ENCODE measurements at places on chromosomes 16 and 17.

GRCh38 chr17:69325518-69326376 is 1.2 kb downstream of the ABCA5 start:
- no peak for DNase-seq

DNA sequence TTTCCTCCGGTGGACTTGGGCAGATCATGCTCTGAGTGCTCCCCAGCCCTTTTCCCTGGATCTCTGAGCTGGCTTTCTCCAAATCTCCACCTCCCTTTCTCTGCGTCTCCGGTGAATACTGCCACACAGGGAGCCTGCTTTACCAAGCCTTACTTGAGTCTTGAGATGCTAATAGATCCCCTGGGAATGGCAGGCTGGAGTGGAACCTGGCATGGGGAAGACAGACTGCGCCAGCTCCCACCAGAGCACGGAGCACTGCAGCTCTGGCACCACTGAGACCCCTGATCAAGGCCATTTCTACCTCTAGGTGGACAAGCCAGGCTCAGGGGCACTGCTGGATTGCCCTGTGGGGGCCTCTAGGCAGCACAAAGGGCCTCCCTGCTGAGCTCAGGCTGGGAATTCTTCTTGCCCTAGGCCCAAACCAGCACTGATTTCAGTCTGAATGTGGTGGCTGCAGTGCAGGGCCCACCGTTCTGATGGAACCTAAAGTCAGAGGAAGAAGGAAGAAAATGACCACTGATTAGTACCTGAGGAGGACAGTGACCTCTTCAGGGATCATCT is 74.3 kb upstream of the CRHR1 start:
- DNase-seq: no peak

DNA sequence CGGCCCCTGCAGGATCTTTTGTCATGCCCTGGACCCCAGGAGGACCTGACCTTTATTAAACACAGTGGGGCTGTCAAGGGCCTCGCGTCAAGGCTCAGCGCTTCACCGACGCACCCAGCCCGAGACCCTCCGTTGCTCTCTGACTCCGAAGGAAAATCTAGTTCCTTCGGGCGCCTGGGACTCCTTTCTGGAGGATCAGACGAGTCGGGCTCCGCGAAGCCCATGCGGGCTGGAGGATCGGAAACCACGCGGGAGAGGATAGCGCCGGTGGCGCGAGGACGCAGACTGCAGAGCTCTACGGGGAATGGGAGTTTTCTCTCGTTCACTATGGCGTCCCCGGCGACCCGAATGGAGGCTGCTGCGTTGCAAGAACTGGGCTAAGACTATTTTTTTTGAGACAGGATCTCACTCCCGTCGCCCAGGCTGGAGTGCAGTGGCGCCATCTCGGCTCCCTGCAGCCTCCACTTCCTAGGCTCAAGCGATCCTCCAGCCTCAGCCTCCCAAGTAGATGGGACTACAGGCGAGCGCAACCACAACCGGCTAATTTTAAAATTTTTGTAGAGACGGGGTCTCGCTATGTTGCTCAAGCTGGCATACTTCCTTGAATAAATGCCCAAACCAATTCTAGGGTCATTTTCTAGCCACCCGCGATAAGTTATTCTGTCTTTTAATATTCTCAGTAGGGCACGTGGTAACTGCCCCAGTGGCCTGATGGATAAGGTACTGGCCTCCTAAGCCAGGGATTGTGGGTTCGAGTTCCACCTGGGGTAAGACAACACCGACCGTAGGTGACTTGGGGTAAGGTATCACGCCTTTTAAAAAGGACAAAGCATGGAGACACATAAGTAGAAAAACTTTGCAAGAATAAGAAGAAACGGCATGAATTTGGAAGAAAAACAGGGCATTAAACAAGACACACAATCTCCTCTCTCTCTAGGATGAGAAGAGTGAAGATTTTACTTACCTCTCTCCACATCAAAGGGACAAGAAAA is 5.5 kb downstream of the OR1F1 start:
- DNase-seq: no peak

- DNase-seq: no peak
These were observed 10.8 kb downstream of the TMEM114 start for GRCh38 chr16:8579559-8579958.

- peak; percentile 19 for DNase-seq
These were observed 4.9 kb upstream of the PSMD7 start for GRCh38 chr16:74291577-74292208.

- DNase-seq: peak; percentile 85
These were observed 12.2 kb upstream of the MRPS23 start for GRCh38 chr17:57861790-57862693.

DNA sequence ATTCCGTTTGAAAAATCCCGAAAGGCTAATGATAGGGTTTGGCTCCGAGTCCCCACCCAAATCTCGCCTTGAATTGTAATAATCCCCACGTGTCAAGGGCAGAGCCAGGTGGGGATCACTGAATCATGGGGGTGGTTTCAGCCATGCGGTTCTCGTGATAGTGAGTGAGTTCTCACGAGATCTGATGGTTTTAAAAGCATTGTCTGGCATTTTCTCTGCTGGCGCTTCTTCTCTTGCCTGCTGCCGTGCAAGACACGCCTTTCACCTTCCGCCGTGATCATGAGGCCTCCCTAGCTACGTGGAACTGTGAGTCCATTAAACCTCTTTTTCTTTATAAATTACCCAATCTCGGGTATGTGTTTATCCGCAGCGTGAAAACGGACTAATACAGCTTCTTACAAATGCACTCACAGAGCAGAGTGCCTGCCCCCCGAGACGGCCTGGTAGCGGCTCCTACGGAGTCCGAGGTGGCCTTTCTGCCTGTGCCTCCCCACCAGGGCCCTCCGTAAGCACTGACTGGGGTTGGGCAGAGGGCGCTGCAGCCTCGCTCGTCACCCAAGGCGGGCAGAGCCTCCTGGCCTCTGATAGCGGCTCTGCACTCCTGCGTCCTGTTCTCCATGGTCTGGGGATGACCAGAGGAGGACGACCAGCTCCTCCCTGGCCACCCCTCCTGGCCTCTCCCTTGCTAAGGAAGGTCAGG is 131.7 kb downstream of the FOXL1 start:
- no peak for DNase-seq

GRCh38 chr17:42182927-42183734 is 2.1 kb downstream of the HCRT start:
- no peak for DNase-seq

DNA sequence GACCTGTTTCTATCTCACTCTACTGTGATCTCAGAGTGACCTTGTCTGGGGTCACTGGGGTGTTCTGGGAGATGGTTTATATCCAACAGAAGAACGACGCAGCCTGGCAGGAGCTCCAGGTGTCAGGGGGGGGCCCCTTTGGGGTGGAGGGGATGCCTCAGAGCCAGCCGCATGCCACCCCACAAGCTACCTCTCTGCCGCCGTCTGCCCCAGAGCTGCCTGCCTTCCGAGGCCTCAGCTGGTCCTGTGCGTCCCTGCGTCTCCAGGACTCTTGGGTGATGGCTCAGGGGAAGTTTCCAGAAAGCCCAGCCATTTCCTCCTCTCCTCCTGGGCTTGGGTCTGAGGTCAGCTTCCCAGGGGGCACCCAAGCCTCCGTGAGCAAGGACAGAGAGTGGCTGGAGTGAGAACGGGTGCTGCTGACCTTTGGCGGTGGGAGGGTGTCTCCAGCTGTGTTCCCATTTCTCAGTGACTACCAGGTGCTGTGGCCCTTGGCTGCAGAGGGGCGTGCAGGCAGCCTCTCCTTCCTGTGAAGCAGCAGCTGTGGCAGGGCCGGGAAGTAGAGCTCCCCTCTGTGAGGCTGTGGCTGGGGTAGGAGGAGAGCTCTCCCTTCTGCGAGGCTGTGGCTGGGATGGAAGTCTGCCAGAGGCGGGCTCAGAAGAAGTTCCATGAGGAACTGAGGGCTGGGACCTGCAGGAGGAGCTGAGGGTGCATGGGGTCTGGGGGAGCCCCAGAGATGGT is 19.8 kb downstream of the JPH3 start:
- DNase-seq: no peak

DNA sequence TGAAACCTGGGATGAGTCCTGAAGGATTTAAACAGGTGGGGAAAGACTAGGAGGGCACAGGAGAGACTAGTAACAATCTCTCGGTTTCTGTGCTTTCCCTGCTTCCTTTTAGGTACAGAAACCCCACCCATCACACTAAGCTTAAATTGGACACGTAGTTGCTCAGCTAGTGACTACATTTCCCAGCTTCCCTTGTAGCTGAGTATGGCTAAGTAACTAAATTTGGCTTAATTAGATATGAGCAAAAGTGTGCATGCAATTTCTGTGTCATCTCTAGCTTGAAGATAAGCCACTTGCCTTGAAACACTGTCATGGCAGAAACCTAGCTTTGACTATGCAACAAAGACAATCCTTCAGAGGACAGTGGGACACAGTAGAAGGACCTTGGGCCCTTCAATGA is 36.5 kb downstream of the CACNG1 start:
- no peak for DNase-seq

DNA sequence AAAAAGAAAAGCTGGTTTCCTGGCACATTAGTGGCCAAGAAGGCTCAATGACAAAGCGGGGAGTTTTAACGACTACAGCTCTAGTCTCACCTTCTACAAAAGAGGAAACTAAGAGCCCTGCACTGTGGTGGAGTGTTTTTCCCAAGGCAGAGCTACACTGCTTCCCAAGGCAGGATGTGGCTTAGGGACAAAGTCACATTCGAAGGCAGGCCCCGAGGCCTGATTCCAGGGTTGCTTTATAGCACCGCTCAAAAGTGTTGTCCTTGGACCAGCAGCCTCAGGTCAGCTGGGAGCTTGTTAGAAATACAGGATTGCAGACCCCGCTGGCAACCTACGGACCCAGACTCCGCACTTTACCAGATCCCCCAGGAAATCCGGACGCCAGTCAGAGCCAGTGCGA is 23.8 kb downstream of the TMEM92 start:
- DNase-seq: peak; percentile 71

GRCh38 chr17:43660816-43661493 is 767 bp downstream of the MEOX1 start:
- DNase-seq: no peak

DNA sequence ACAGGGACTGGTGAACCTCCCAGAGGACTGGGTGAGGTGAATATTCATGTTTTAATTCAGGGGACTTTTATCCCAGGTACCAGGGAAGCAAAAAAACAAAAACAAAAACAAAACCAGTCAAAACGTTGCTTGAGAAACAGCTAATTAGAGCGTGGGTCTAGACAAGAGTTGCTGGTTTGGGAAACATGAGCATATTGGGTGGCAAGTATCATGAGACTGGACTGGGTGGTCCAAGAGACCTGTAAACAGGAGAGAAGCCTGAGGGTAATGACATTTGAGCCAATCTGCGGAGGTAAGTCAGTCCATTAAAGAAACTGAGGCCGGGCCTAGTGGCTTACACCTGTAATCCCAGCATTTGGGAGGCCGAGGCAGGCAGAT is 11.5 kb upstream of the BPTF start:
- DNase-seq: no peak

GRCh38 chr16:86783636-86784626 is 205.6 kb downstream of the FOXL1 start:
- peak; percentile 35 for DNase-seq

GRCh38 chr16:13923703-13924298 is 3.8 kb downstream of the ERCC4 start:
- no peak for DNase-seq

GRCh38 chr17:33868899-33869298 is 386.2 kb upstream of the CCL2 start:
- DNase-seq: no peak

GRCh38 chr16:78549366-78549765 is 449.9 kb downstream of the WWOX start:
- DNase-seq: no peak

DNA sequence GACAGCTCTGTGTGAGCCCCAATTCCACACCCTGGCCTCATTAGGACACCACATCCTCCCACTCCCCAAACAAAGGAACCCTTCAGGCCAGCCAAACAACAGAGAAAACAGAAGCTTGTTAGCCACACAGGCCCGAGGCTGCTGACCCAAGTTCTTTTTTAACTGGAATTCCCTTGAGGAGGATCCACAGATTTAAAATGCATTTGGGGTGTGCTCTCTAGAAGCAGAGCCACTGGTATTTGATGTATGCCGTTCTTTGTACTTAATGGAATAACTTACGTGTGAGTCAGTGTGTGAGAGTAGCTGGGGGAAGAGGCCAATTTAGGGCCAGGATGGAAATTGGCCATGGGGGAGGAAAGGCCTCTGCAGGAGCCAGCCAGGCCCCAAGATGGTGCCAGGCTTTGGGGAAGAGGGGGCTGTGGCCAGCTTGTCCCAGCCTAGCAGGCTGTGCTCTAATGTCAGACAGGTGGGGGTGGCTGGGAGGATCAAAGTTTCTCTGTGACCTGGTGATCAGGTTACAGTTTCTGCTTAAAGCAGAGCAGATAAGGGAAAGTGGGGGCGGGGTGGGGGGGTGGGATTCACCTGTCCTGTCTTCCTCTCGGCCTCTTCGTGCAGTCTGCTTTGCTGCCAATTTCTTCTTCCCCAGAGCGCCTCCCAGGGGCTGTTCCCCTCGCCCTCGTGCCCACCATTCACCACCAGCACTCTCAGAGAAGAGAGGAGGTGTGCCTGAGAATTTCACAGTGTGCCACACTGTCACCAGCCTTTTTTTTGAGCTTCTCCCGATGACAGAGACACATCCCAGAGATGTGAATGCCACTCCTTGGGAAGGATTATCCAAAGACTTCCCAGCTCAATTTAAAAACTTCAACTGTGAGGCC is 50.8 kb downstream of the TOM1L2 start:
- DNase-seq: peak; percentile 99

DNA sequence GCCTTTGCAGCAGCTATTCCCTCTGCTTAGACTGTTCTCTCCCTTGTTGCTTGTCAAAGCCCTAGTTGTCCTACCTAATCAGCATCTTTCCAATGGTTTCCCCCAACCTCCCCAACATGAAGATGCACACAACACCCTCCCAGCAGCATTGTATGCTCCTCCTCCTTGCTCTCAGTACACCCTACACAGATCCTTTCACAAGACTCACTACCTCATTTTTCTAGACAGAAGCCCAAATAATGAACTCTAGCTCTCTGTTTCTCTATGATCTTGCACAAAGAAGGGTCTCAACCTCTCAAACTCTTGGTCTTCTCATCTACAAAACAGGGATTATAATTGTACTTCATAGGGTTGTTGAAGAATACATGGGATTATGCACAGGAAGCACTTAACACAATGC is 19.4 kb downstream of the PSME3IP1 start:
- DNase-seq: no peak

- no peak for DNase-seq
These were observed 195.3 kb downstream of the ZNF423 start for GRCh38 chr16:49660626-49661025.

DNA sequence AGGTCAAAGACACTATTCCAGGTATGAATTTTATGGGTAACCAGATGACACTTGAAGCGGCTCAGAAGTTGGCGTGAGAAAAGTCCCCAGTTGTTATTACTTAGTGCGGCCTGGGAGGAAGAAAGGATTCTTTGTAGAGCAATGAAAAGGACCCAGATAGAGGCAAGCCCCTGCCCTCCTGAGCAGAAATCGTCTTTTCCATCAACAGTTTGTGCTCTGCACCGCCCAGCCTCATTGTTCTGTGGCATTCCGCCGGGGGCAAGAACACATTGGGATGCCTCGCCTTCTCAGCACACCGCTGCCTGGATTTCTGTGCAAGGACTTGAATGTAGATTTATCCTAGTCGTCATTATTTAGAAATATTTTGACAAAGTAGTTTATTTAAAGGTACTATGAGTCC is 32.7 kb upstream of the CRHR1 start:
- DNase-seq: no peak

- peak; percentile 20 for DNase-seq
These were observed 14.1 kb downstream of the KRT39 start for GRCh38 chr17:40952661-40953060.

GRCh38 chr17:29042679-29043538 is at the start of gene PIPOX:
Gene PIPOX, plus strand, starts transcription at chr17:29043141. Its CDS starts 85 bp downstream, at chr17:29043226.
- peak; percentile 69 for DNase-seq

All from islet precursor cell (in vitro differentiated cells).